Activated naive CD4-positive, alpha-beta T cell treated with anti-CD3 and anti-CD28 coated beads for 36 hours (primary cell): ENCODE measurements at places on chromosomes 2 and 18. TPM values are rescaled to one million over a fixed set of nuclear protein-coding genes. Genes with fewer than 3 reads are reported as not detected.

Gene RAB6C
- not detected for total RNA-seq

Gene SULT1C2
- total RNA-seq: not detected

Gene MOGAT1
- not detected for total RNA-seq

Gene KCNK3
- not detected for total RNA-seq

Gene TFPI
- total RNA-seq: not detected

Gene ITGA4
- 27.8 TPM for total RNA-seq

Gene PTPN2
- total RNA-seq: 71.8 TPM

Gene CABYR
- total RNA-seq: 1.7 TPM

GRCh38 chr2:224369028-224369632 lies 32.8 kb downstream of the FAM124B start:
- no peaks in the 10 kb centered on the region for H3K27me3 ChIP-seq
- no peak overlapping the region for H3K27ac ChIP-seq
- H3K4me3 ChIP-seq: no peak overlapping the region
- no peaks in the 10 kb centered on the region for H3K36me3 ChIP-seq
- peak; percentile 14 for DNase-seq
- H3K4me1 ChIP-seq: no peaks in the 10 kb centered on the region

DNA sequence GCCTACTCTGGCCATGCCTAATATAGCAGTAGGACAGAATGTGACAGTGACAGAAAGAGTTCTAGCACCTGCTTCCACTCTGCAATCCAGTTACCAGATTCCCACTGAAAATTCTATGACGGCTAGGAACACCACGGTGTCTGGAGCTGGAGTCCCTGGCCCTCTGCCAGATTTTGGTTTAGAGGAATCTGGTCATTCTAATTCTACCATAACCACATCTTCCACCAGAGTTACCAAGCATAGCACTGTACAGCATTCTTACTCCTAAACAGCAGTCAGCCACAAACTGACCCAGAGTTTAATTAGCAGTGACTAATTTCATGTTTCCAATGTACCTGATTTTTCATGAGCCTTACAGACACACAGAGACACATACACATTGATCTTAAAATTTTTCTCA lies 45.2 kb upstream of the TTR start:
- H3K36me3 ChIP-seq: no peaks in the 10 kb centered on the region
- DNase-seq: no peak
- no peaks in the 10 kb centered on the region for H3K27me3 ChIP-seq

- no peak overlapping the region for H3K4me3 ChIP-seq
- H3K4me1 ChIP-seq: no peaks in the 10 kb centered on the region
- no peaks in the 10 kb centered on the region for H3K27me3 ChIP-seq
These were observed 973.0 kb upstream of the CHAC2 start for GRCh38 chr2:52794581-52794980.

- no peaks in the 10 kb centered on the region for H3K27me3 ChIP-seq
- H3K4me1 ChIP-seq: no peaks in the 10 kb centered on the region
- H3K27ac ChIP-seq: no peak overlapping the region
- H3K4me3 ChIP-seq: no peak overlapping the region
- no peaks in the 10 kb centered on the region for H3K36me3 ChIP-seq
These were observed 449.7 kb upstream of the CHAC2 start for GRCh38 chr2:53317861-53318260.

- no peak overlapping the region for H3K27ac ChIP-seq
- DNase-seq: no peak
- no peak overlapping the region for H3K4me3 ChIP-seq
- H3K27me3 ChIP-seq: no peaks in the 10 kb centered on the region
- no peaks in the 10 kb centered on the region for H3K4me1 ChIP-seq
- no peaks in the 10 kb centered on the region for H3K36me3 ChIP-seq
These were observed 170.0 kb downstream of the EPHA4 start for GRCh38 chr2:221402072-221402471.

DNA sequence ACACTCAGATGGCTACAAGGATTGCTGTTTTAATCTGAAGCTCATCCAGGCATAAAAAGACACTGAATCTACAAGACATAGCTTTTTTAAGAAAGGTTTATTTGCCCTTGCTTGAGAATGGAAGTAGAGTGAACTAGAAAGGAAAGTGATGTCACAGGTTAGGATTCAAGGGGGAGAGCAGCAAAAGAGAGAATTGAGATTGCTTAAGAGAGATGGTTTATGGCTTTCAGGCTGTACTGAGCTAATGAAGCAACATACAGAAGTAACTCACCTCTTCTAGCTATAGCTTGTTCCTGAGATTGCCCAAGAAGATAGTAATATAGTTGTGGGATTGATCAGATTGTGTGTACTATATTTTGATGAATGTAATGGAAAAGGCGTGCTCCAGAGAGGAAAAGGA lies 26.1 kb upstream of the ACVR2A start:
- H3K4me3 ChIP-seq: no peak overlapping the region
- DNase-seq: no peak
- H3K27ac ChIP-seq: no peak overlapping the region

DNA sequence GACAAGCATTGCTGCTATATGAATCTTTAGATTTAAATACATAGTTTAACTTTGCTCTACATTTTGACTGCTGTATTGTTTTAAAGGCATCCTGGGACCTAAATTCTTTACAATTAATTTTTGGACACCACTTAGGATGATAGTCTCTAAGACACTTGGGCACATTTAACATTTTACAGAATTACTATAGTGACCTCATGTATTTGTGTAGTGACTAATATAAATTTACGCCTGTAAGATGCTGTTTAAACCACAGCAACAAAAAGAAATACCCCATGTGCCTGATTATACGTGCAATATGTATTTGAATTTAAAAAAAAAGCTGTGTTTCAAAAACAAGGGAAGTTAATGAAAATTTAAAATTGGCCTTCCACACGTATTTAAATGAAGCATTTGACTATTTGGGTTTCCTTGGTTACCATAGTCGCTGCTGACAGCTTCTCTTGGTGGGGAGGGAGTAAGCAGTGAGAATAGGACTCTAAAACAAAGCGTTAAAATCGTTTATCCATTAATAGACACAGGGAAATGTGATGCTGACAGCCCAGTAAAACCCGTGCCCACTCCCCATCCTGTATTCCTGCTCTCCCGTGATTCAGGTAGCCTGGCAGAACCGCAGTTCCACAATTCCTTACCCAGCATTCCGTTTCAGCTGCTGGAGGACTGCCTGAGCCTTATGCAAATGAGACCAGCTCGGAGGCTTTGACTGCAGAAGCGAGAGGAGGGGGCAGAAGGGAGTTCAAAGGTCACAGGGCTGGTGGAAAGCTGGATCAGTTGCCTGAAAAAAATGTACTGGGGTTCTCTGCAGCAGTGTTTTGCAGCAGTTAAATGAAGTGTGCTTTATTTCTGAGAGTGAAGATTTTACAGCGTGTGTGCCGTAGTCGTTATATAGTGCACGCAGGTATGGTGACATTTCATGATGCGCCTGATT lies 104.3 kb downstream of the CSRNP3 start:
- no peaks in the 10 kb centered on the region for H3K36me3 ChIP-seq
- no peak overlapping the region for H3K27ac ChIP-seq
- no peaks in the 10 kb centered on the region for H3K4me1 ChIP-seq

DNA sequence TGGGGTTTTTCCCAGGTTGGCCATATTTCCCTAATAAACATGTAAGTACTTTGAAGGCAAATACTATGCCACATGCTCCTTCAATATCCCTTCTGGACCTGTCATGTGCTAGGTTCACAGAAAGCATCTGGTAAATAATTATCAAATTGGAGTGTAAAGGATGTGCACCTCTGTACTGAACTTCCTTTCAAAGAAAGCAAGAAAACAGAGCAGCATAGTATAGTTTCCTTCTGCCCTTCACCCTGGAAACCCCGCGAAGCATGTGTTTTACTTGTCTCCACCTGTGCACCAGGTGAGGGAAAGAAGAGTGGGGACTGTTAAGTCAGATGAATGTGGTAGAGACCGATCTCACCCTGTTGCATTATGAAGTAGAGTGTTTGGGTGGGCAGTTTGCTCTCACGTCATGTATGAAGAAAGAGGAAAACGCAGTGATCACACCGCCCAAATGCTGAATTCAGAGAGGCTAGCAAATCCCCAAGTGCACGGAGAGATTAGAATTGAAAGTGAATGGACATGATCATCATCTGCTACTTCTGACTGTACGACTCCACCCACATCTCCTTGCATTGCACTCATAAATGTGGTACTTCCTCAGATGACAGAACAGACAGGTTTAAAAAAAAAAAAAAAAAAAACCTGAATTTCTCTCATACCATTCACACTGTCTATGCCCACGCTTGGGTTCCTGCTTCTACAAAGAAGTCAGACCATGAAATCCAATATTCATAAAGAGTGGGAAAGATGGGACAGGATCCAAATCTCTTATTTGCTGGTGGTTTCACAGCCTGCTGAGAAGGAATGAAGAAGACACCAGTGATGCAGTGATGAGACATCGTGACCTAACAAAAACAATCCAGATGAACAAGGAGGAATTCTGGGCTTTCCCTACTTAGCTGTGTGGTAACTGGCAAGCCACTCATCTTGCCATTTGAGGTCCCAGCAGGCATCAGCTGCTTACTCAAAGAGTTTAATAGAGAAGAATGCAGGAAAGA lies 448.6 kb downstream of the BCL11A start:
- no peak overlapping the region for H3K27ac ChIP-seq
- H3K36me3 ChIP-seq: no peaks in the 10 kb centered on the region
- peaks cover 3% of the 10 kb centered on the region for H3K27me3 ChIP-seq
- peaks cover 15% of the 10 kb centered on the region for H3K4me1 ChIP-seq
- DNase-seq: peak; percentile 30
- peak overlapping the region; percentile 53 for H3K4me3 ChIP-seq

DNA sequence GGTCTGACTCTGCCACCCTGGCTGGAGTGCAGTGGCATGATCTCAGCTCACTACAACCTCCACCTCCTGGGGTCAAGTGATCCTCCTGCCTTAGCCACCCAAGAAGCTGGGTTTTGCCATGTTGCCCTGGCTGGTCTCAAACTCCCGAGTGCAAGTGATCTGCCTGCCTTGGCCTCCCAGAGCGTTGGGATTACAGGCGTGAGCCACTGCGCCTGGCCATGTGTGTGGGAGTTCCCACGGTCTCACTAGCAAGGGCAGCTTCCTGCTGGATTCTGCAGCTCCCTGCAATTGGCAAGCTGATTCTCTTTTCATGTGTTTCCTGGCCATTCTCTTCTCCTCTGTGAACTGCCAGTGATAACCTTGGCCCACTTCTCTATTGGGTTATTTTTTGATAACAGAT lies 84.0 kb downstream of the USP40 start:
- no peak overlapping the region for H3K27ac ChIP-seq
- no peak overlapping the region for H3K4me3 ChIP-seq
- H3K36me3 ChIP-seq: peaks cover 1% of the 10 kb centered on the region
- no peaks in the 10 kb centered on the region for H3K4me1 ChIP-seq

DNA sequence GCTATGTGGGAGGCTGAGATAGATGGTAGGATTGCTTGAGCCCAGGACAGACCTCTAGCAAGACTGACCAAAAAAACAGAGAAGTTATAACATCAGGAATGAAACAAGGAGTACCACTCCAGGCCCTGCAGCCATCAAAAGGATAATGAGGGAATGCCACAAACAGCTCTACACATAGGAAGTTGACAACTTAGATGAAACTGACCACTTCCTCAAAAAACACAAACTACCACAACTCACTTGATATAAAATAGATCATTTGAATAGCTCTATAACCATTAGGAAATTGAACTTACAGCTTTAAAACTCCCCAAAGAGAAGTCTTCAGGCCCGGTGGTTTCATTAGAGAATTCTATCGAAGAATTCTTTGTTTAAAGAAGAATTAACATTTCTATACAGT lies 12.9 kb upstream of the ESPNL start:
- no peaks in the 10 kb centered on the region for H3K27me3 ChIP-seq
- no peak overlapping the region for H3K4me3 ChIP-seq
- H3K4me1 ChIP-seq: no peaks in the 10 kb centered on the region
- no peak for DNase-seq
- H3K27ac ChIP-seq: no peak overlapping the region

DNA sequence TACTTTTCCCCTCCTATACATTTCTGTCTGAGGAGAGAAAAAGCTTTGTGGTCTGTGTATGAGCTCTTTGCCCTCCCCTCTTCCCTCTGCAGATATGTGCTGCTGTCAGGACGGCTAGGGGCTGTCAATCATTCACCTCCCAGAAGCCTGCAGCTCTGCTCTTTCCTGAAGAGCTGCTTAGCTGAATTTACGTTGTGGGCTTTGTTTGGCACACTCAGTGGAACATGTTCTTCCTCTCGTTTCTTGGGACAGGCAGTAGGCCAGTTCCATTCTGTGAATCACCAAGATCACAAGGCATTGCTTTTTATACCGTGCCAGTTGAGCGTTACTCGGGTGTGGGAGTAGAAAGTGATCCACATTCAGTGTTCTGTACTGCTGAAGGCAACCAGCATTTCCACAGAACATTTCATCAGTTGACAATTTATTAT lies 136.7 kb downstream of the LAMA3 start:
- H3K36me3 ChIP-seq: no peaks in the 10 kb centered on the region
- DNase-seq: peak; percentile 19
- no peak overlapping the region for H3K27ac ChIP-seq
- H3K27me3 ChIP-seq: no peaks in the 10 kb centered on the region
- no peak overlapping the region for H3K4me3 ChIP-seq

DNA sequence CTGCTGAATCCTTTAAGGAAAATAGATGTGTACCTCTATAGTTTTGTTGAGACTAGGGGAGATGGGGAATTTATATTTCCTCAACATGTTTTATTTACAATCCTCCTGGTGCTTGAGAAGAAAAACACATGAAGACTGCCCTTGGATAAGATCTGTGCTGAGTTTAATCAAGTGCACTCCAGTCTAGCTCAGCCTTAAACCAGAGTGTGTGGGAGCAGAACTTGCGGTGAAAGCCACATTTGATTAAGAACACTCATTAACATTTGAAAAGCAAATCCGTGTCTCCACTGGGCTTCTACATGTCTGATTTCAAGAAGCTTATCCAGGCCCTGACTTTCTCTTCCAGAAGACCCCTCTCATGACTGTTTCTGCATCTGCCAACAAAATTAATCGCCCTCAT lies 84.8 kb upstream of the ITGA6 start:
- no peak for DNase-seq
- H3K4me3 ChIP-seq: no peak overlapping the region
- no peaks in the 10 kb centered on the region for H3K27me3 ChIP-seq
- H3K27ac ChIP-seq: no peak overlapping the region
- peaks cover 5% of the 10 kb centered on the region for H3K36me3 ChIP-seq
- H3K4me1 ChIP-seq: peaks cover 21% of the 10 kb centered on the region
